ENCODE measurements at places on chromosomes 1 and 21. TPM values are rescaled to one million over a fixed set of nuclear protein-coding genes. Genes with fewer than 3 reads are reported as not detected.

DNA sequence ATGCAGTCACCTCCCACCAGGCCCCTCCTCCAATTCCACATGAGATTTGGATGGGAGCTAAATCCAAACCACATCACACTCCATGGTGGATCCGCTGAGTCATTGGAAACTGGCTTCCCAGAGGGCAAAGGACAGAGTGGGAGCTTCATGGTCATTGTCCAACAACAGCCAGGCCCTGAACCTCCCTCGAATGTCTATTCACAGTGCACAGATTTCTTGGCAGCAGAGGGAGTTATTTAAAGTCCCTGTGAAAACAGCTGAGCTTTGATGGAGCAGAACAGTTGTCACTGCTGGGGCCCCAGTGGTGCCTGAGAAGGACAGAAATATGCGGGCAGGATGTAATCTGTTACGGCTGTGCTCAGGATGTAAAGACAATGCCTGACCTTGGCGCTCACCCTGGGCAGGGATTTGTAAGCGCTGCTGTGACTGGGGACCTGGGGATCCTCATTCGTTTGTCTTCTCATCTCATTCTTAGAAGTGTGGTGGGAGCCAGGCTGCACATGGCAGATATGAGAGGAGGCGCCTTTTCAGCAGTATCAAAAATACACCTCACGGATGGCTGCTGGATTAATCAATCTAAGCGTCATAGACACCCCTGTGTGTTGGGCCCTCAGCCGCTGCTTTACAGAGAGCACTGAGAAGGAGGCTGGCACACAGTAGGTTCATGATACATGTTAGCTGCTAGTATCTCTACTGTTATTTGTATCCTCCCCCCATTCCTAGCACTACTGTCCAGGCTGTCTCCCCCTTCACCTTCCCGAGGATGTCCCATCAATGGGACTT lies 439.4 kb downstream of the PTPRU start:
- no peaks in the 10 kb centered on the region for H3K36me3 ChIP-seq
- H3K4me1 ChIP-seq, result no peaks in the 10 kb centered on the region
- no peak for DNase-seq
- H3K4me3 ChIP-seq, result no peak overlapping the region
- H3K27me3 ChIP-seq, result no peaks in the 10 kb centered on the region

DNA sequence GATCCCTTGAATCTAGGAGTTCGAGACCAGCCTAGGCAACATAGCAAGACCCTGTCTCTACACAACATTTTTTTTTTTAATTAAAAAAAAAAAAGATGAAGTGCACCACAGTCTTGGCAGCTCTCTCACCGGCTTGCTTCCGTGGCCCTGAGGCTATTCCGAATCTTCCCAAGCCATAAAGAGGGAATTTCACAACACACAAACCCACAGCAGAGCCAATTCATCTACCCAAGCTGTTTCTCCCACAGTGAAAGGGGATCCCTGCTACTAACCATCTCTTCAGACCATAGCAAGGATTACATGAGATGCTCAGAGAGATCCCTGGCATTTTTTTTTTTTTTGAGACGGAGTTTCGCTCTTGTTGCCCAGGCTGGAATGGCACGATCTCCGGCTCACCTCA lies 8.3 kb upstream of the CHD5 start:
- DNase-seq, result no peak
- no peak overlapping the region for H3K4me3 ChIP-seq
- H3K27ac ChIP-seq, result no peak overlapping the region
- H3K27me3 ChIP-seq, result no peaks in the 10 kb centered on the region
- peaks cover 61% of the 10 kb centered on the region for H3K36me3 ChIP-seq
- H3K4me1 ChIP-seq, result peaks cover 41% of the 10 kb centered on the region

DNA sequence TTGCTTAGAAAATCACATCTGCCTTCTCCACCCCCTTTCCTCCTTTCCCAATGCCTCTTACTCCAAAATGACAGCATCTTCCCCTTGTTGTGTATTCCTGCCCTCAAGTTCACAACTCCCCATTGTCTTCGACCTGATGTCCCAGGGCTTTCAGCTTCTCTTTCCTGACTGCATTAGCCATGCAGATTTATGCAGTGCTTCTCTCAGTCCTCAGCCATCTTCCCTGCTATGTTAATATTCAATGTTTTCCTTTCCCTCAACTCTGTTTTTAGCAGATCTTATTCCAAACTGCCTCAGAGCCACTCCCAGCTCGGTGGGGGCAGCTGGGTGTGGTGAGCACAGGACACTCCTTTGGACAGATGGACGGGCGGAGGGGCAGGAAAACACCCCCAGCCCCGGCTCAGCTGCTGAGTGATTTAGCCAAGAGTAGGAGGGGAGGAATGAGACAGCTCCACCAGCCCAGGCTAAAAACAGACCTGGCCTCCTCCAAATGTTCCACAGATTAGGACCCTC lies 71.0 kb downstream of the CD2 start:
- no peak for DNase-seq
- H3K27me3 ChIP-seq, result no peaks in the 10 kb centered on the region
- H3K4me1 ChIP-seq, result peaks cover 56% of the 10 kb centered on the region
- H3K4me3 ChIP-seq, result peak overlapping the region; percentile 77
- peaks cover 5% of the 10 kb centered on the region for H3K36me3 ChIP-seq

DNA sequence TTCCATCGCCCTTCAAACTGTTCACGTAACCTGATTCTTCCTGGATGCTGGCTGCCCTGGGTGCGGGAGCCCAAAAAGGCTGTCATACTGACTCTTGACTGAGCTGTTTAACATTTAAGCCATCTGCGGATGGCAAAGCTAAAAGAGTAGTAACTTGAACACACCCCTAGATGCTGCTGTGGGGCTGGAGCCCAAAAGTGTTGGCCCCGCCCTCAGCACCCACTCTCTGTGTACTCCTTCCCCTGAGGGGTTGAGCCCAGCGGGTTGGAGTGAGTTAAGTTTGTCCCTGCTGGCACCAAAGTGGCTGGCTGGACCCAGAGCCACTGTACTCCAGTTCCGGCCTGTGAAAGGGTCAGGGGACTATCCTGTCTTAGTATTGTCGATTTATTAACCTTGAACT lies 640.6 kb downstream of the PTPRU start:
- H3K4me3 ChIP-seq, result no peak overlapping the region
- no peaks in the 10 kb centered on the region for H3K4me1 ChIP-seq
- no peak overlapping the region for H3K27ac ChIP-seq
- no peaks in the 10 kb centered on the region for H3K36me3 ChIP-seq
- no peak for DNase-seq

- no peak overlapping the region for H3K4me3 ChIP-seq
- peaks cover 2% of the 10 kb centered on the region for H3K27me3 ChIP-seq
- H3K4me1 ChIP-seq, result peaks cover 7% of the 10 kb centered on the region
- H3K27ac ChIP-seq, result no peak overlapping the region
- peak; percentile 85 for DNase-seq
- H3K36me3 ChIP-seq, result no peaks in the 10 kb centered on the region
Measured at GRCh38 chr1:152001631-152002584, 8.2 kb upstream of the S100A10 start.

GRCh38 chr1:205709059-205709398 lies 28.7 kb upstream of the SLC45A3 start:
- no peak for DNase-seq
- no peaks in the 10 kb centered on the region for H3K27me3 ChIP-seq
- peaks cover 18% of the 10 kb centered on the region for H3K36me3 ChIP-seq
- peaks cover 15% of the 10 kb centered on the region for H3K4me1 ChIP-seq

DNA sequence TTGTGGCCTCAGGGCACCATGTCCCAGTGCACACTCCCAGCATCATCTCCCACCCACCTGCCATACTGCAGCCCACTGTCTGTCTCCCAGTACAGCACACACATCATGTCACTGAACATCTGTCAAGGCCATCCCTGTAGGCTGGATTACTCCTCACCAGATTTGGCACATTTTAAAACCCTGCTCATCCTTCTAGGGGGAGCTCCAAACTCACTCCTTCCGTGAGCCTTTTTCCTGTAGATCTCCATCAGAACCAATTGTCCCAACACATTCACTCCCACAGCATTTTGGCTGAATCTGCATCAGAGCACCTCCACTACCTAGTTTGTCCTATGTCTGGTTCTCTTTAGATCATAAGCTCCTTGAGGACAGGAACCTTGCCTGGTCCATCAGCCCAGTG lies 58.6 kb upstream of the GRIK3 start:
- peaks cover 7% of the 10 kb centered on the region for H3K27me3 ChIP-seq
- no peaks in the 10 kb centered on the region for H3K36me3 ChIP-seq
- DNase-seq, result no peak
- H3K4me3 ChIP-seq, result no peak overlapping the region
- H3K27ac ChIP-seq, result no peak overlapping the region

DNA sequence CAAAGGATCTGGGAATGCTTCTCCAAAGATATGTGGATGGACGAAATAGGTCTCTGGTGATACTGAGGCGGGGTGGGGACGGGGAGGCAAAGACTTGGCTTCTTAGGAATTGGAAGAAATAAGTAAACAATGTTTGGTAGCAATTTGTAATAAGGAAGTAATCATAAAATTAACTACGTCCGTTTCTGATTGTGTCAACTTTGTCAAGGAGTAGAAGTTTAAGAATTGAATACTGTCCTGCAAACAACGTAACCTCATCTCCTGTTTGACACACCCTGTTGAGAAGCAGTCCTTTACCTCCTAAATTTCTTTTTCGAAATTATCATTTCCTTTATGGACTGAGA lies 471 bp downstream of the POLR3C start:
- peak overlapping the region; percentile 97 for H3K4me3 ChIP-seq
- peaks cover 35% of the 10 kb centered on the region for H3K36me3 ChIP-seq
- no peaks in the 10 kb centered on the region for H3K27me3 ChIP-seq
- DNase-seq, result no peak
- H3K27ac ChIP-seq, result peak overlapping the region; percentile 98

DNA sequence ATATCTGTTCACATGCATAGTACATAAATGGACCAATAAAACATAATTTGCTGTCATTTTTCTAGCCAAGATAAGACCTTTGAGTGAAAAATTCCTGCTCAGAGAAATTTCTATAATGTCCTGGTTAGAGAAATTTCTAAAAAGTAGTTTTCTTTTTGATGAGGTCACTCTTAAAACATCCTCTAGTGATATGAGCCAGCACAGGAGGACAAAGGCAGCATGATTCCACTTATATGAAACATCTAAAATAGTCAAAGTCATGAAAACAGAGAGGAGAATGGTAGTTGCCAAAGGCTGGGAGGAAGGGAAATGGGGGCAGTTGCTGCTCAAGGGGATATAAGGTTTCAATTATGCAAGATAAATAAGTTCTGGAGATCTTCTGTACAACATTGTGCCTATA lies 239.4 kb downstream of the BACH1 start:
- DNase-seq, result no peak
- H3K4me1 ChIP-seq, result no peaks in the 10 kb centered on the region
- H3K27ac ChIP-seq, result no peak overlapping the region
- H3K27me3 ChIP-seq, result no peaks in the 10 kb centered on the region
- H3K36me3 ChIP-seq, result peaks cover 14% of the 10 kb centered on the region
- H3K4me3 ChIP-seq, result no peak overlapping the region

GRCh38 chr1:110307239-110307974 lies 31.8 kb upstream of the RBM15 start:
- DNase-seq, result no peak
- no peaks in the 10 kb centered on the region for H3K36me3 ChIP-seq
- no peak overlapping the region for H3K4me3 ChIP-seq
- H3K27ac ChIP-seq, result no peak overlapping the region

- H3K27ac ChIP-seq, result no peak overlapping the region
- H3K27me3 ChIP-seq, result no peaks in the 10 kb centered on the region
- H3K4me1 ChIP-seq, result peaks cover 7% of the 10 kb centered on the region
- H3K36me3 ChIP-seq, result no peaks in the 10 kb centered on the region
Measured at GRCh38 chr21:35366394-35367080, 317.4 kb upstream of the RUNX1 start.

- DNase-seq, result peak; percentile 89
- no peaks in the 10 kb centered on the region for H3K4me1 ChIP-seq
- peak overlapping the region; percentile 30 for H3K4me3 ChIP-seq
- no peak overlapping the region for H3K27ac ChIP-seq
- no peaks in the 10 kb centered on the region for H3K36me3 ChIP-seq
- H3K27me3 ChIP-seq, result no peaks in the 10 kb centered on the region
Measured at GRCh38 chr1:223081181-223081994, 61.7 kb downstream of the TLR5 start.

GRCh38 chr1:59366346-59366745 lies 69.5 kb downstream of the FGGY start:
- peaks cover 3% of the 10 kb centered on the region for H3K36me3 ChIP-seq
- DNase-seq, result no peak
- H3K27ac ChIP-seq, result no peak overlapping the region
- H3K27me3 ChIP-seq, result no peaks in the 10 kb centered on the region
- H3K4me1 ChIP-seq, result no peaks in the 10 kb centered on the region

CRNN gene
- not detected for total RNA-seq

SPRR2F gene
- not detected for total RNA-seq

TGFB2 gene
- total RNA-seq, result not detected

NHLH1 gene
- 0.32 TPM for total RNA-seq

MRPL37 gene
- 177 TPM for total RNA-seq

OR2M7 gene
- not detected for total RNA-seq

LEMD1 gene
- total RNA-seq, result 0.66 TPM

KPNA6 gene
- 70.0 TPM for total RNA-seq

FRRS1 gene
- 2.9 TPM for total RNA-seq

Data from activated CD4-positive, alpha-beta T cell treated with anti-CD3 and anti-CD28 coated beads for 36 hours (primary cell).